ENCODE measurements at places on chromosomes 7 and 10.

- DNase-seq: peak; percentile 88
Observed at GRCh38 chr7:5596046-5596895, 172.6 kb upstream of the TNRC18 start.

- DNase-seq: no peak
Observed at GRCh38 chr10:60807499-60807898, 29.2 kb downstream of the CDK1 start.

- no peak for DNase-seq
Observed at GRCh38 chr10:78604721-78605120, 464.0 kb upstream of the ZMIZ1 start.

DNA sequence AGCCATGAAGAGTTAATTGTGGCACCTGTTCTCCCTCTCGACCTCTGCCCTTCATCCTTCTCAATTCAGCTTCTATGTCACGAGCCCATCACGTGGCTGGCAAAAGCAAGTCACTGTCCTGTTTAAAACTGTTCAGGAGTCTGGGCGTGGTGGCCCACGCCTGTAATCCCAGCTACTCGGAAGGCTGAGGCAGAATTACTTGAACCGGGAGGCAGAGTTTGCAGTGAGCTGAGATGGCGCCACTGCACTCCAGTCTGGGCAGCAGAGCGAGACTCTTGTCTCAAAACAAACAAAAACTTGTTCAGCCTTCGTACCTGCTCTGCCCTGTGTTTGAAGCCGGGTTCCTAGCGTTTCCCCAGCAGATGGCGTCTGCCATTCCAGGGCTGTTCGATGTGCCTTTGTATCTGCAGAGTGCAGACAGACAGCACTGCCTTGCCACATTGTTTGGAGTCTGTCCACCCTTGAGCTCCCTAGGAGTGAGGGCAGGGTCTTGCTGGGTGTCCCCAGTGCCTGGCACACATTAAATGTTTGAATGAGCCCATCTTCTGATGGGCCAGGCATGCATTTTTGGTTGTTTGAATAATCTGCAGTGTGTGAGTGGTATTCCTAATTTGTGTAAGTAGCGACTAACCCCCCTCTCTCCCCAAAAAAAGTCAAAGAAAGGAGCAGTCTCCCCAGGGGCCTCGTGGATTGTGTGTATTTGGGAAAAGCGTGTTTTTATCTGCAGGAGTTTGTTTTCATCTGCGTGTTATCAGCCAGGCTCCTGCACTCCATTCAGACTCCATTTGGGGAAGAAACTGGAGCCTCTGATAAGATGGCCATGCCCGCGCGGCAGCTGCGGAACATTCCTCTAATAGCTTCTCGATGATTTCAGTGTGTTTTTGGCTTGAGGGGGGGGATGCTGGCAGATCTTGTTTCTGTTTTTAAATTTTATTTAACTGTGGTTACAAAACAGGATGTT lies 61.2 kb downstream of the DNAJB6 start:
- DNase-seq: peak; percentile 73

- peak; percentile 11 for DNase-seq
Observed at GRCh38 chr10:10527861-10528562, 489.7 kb upstream of the CELF2 start.

GRCh38 chr7:157269341-157270059 lies 67.3 kb upstream of the DNAJB6 start:
- no peak for DNase-seq

DNA sequence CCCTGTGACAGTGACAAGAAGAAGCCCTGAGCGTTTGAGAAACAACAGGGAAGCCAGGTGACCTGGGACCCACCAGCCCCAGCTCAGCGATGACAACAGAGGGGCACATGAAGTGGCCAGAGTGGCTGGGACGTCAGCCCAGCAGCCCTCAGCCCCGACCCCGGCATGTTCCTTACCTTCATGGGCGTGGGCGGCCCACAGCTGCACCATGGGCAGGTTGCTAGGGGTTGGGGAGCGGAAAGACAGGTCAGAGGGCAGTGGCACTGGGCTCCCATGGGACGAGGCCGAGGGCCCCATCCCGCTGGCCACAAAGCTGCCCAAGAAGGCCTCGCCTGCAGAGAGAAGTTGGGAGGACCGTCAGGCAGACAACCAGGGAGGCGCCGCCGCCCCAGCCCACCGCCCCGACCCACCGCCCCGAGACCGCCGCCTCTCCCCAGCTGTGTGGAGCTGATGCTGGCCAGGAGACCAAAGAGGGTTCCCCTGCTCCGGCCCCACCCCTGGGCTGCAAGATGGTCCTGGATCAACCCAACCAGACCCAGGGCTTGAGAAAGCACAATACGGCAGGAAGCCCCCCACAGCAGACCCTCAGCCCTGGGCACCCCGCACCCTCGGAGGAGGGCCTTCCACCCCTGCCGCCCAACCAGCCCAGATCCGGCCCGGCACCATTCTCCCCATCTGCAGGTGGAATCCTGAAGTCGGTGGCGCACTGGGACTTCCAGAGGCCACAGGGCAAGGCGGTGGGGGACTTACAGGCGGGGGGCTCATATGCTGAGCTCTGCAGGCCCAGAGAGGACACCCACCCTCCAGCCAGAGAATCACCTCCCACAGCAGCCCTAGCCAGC lies 29.1 kb downstream of the TNRC18 start:
- no peak for DNase-seq

DNA sequence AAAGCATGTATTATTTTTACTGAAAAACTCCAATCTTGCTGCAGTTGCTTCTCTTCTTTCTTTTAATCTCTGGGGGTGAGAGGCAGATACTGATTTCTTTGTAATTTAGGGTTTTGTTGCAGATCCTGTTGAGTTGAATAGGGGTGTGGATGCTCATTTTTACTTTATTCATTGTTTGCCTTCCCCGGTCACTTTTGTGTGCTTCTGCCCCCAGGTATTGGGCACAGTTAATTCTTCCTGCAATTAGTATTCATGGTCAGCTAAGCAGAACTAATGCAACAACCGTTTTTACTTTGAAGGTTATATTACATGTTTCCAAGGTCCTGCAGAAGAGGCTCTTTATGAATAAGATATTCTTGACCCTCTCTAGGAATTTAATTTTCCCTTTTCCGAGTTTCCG lies 96.4 kb downstream of the BUB3 start:
- DNase-seq: no peak

DNA sequence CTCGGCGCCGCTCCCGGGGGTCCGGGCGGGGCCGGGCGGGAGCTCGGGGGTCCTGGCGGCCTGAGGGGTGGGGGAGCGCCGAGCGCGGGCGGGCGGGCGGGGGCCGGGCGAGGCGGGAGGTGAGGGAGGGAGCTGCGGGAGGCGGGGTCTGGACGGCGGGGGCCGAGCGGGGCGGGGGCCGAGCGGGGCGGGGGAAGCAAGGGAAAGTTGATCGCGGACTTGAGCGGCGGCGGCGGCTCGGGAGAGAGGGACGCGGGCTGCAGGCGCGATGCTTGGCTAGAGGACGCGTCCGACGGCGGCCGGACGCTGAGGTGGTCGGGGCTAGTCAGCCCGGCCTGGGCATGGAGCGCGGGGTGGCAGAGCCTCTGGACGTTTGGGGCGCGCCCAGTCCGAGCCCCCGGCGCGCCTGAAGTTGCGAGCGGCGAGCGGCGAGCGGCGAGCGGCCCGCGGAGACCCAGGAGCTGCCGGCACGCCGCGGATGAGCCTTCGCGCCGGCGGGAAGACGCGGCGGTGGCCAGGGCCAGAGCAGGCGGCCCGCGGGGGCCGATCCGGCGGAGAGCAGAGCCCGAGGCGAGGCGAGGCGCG lies at the start of gene CDH23:
Gene CDH23 (plus strand): TSS at position 210 of the 585 bp plus-strand sequence. CDS start 42,912 bp downstream, outside the sequence.
- DNase-seq: peak; percentile 53

GRCh38 chr10:114930320-114930719 lies 7.7 kb upstream of the TRUB1 start:
- no peak for DNase-seq

DNA sequence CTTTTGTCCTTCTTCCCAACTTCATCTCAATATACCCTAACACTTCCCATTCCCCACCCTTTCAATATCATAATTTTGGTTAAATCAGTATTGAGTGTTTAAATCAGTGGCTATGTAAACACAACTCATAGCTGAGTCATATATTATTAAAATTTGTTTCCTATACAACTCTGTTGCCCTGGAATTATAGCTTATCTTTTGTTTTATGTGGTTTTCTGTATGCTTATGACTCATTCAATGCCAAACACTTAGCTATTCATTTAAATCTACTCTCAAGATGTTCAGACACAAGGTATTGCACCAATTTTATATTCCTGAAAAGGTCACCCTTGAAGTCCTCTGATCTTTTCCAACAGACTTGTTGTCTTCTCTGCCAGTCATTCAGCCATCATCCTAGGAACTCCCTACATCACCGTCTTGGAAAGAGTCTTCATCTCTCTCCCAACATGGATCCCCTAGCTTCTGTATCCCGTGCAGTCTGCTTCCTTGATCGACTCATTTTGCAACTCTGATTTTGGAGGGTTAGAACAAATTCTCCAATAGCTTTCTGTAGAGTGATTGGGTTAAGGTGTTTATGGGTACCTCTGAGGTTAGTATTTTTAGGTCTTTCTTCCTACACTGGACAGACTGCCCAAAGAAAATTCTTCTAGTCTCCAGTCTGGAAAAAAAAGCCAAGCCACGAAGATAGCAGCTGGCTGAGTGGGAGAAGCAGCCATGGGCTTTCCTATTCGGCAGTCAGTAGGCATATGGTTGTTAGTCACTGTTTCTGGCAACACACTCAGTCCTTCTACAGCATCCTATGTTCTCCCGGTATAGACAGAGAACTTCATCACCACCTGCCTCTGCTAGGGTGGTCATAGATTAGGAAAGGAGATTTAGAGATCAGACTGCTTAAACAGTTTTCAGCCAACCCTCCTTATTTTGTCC lies 102.1 kb downstream of the CRPPA start:
- DNase-seq: no peak

- no peak for DNase-seq
Observed at GRCh38 chr10:24465124-24465874, 256.4 kb downstream of the KIAA1217 start.

DNA sequence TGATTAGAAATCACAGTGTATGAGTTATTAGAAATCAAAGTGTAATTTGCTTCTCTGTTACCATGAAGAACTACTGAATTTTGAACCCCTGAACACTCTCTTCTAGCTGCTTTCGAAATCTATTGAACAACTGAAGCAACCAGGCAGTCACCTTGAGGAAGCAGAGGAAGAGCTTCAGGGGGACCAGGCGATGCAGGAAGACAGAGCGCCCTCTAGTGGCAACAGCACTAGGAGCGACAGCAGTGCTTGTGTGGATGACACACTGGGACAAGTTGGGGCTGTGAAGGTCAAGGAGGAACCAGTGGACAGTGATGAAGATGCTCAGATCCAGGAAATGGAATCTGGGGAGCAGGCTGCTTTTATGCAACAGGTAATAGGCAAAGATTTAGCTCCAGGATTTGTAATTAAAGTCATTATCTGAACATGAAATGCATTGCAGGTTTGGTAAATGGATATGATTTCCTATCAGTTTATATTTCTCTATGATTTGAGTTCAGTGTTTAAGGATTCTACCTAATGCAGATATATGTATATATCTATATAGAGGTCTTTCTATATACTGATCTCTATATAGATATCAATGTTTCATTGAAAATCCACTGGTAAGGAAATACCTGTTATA lies 170.7 kb downstream of the HDAC9 start:
- peak; percentile 84 for DNase-seq

DNA sequence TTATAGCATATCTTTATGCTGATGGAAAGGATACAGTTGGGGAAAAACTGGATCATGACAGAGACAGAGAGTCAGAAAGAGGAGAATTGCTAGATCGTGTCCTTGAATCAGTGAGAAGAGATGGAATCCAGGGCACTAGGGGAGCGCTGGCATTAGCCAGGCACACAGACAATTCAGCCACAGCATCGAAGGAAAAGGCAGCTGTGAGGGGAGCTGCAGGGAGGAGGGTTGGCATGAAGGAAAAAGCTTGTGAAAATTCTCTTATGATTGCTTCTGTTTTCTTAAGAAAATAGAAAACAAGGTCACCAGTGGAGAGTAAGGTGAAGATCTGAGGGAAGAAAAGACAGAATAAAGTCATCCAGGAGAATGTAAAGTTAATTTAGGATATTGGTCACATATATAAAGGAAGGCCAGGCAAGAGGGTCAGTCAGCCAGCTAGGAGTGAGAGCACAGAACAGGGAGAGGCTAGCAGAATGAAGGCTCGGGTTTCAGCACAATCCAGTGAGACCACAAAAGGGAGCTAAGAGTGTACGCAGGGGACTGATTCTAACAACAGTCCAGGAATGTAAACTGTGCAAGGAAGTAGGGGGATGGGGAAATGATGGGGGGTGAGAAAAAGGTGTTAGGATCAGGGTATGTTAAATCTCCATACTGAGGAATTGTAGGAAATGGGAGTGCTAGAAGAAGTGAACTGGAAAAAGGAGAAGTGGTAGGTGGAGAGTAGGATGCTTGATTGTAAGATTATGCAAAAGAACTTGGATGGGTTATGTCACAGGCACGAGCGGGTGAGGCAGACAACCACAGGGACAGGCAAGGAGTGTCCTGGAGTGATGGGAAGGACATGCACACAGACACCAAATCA lies 112.0 kb downstream of the RNF32 start:
- no peak for DNase-seq

DNA sequence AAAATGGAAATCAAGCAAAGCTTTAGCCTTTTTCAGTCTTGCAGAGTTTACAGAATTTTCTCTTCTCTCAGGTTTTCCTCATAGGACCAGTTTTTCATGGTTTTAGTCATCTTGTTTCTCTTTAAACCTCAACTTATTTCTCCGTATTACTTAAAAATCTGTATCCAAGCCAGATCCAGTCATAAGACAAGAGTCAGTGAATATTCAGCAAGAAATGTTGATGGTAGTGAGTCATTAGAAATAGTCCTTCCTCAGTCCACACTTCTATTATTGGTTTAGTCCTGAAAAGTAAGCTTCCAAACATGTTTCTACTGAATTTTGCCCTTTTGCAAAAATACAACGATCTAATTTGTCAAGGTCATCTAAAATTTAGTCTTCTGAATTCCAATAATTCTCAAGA lies 107.0 kb downstream of the VIM start:
- no peak for DNase-seq

DNA sequence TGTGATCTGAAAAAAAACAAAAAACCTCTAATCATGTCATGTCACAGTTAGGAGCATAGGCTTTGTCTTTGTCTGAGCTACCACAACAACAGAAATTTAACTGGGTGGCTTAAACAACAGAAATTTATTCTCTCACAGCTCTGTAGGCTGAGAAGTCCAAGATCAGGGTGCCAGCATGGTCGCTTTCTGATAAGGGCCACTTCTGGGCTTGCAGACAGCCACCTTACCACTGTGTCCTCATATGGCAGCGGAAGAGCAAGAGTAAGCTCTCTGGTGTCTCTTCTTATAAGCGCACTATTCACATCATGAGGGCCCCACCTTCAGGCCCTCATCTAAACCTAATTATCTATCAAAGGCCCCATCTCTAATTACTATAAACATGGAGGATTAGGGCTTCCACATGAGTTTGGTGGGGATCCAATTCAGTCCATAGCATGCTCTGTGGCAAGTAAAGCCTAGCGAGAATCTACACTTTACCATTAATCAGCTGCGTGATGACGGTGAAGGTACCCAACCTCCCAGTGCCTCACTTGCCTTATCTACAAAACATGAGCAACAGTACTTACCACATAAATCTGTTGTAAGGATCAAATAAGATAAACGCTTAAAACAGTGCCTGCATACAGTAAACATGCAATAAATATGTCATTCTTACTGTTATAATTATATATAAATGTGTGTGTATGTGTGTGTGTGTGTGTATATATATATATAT lies 17.3 kb downstream of the ZNF438 start:
- DNase-seq: no peak
